ENCODE measurements at places on chromosomes 5 and 9.
A peak's percentile ranks its signal among the peaks of the same experiment; 100 is the strongest.

GRCh38 chr9:101566904-101567724, 27.7 kb downstream of the PPP3R2 start:
- DNase-seq: no peak

DNA sequence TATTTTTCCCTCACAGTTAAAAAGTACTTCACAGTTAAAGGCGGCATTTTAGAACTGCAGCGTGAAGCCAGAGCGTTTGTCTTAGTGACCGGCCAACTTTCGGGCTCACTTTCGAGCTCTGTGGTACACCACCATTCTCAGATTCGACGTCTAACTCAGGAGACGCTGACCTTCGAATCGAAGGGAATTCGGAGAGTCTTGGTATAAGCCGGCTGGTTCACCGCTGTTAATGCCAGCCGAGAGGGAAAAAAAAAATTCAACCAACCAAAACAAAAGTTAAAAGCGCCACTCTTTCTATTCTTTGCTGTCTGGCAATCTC, 544 bp upstream of the SNX24 start:
- no peak for DNase-seq

GRCh38 chr5:33049842-33050241, 338.7 kb downstream of the NPR3 start:
- DNase-seq: no peak

- peak; percentile 4 for DNase-seq
Observed at GRCh38 chr9:112856843-112857242, 33.8 kb downstream of the SLC46A2 start.

- DNase-seq: no peak
Observed at GRCh38 chr5:76607353-76607871, 15.8 kb downstream of the F2RL2 start.

GRCh38 chr9:116468369-116468768, 218.7 kb upstream of the TRIM32 start:
- DNase-seq: no peak

GRCh38 chr5:5683174-5683573, 260.7 kb downstream of the ICE1 start:
- no peak for DNase-seq
